ENCODE measurements at places on chromosomes 13 and 19.

DNA sequence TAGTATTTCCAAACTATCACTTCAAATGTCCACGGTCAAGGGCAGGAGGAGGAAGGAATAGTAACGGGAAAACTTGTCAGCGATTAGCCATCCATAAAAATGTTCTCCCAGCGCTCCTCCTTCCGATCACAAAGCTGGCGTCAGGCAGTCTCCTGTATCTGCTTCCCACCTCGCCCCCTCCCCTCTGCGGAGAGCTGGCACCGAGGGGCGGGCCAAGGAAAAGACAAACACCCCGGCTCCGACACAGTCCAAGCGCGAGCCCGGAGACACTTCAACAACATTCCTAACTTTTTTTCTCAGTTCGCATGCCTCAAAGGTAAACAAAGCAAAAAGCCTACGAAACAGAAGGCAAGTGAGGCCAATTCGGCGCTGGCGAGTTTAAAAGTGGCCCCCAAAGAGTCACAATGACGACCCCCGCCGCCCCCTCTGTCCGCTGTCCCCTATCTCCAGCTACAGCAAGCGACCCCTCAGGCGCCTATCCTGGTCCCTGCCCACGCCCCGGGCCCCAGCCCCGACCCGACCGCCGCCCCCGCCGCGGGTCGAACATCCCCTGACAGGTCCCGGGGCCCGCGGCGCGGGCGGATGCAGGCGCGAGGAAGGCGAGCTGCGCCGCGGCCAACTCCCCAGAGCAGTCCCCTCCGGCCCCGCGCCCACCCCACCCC, 736 bp downstream of the SMAD9 start:
- DNase-seq, result no peak

- peak; percentile 75 for DNase-seq
These were observed 22.2 kb downstream of the FAM187B start for GRCh38 chr19:35206379-35206778.

DNA sequence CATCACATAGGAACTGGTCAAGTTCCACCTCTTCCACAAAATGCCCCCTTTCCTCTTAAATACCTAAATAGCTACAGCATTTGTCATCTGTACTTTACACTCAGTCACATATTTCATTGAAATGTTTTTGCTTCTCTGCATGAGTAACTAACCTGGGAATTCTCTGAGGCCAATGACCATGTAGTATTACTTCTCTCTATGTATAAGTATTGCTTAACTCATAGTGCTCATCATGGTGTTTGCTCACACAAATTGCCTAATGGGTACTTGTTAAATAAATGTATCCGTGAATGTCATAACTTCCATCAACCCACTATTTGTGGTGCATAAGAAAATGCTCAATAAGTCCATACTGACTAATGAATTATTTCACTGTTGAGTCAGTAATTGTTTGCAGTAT, 115.5 kb downstream of the FGF14 start:
- no peak for DNase-seq

- no peak for DNase-seq
These were observed 413.1 kb downstream of the KCNRG start for GRCh38 chr13:50428183-50428877.

DNA sequence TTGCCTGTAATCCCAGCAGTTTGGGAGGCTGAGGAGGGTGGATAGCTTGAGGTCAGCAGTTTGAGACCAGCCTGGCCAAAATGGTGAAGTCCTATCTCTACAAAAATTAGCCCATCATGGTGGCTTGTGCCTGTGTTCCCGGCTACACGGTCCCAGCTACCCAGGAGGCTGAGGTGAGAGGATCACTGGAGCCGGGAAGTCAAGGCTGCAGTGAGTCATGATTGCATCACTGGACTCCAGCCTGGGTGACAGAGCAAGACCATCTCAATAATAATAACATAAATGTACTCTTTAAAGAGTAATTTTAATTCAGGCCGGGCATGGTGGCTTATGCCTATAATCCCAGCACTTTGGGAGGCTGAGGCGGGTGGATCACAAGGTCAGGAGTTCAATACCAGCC, 38.7 kb downstream of the SKA3 start:
- DNase-seq, result no peak

GRCh38 chr19:48004236-48004635, 9.8 kb downstream of the ELSPBP1 start:
- no peak for DNase-seq

- peak; percentile 90 for DNase-seq
These were observed 12.8 kb downstream of the LTBP4 start for GRCh38 chr19:40613690-40614621.

DNA sequence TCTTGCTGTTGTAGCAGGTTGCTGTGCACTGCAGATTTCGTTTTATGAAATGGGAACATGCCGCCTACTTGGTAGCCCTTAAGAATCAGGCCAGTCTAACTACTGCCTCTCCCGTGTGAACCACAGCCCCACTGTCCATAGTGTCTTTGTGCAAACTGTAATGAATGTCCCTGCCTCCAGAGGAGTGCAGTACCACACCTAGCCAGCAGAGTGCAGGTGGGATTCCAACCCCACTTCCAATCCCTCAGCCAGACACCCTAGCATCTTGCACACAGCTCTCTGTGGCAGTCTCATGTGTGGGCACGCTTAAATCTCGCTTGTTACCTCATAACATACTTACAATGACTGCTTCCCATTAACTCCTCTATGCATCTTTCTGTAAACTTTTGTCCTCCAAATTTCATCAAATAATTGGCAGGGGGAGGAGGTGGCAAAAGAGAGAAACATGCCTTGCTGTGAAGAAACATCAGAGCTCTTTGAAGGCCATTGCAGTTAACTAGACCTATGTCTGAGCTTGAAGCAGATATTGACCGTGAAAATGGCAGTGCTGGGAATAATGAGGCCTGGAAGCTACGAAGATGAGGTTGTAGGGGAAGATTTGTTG, 47.2 kb downstream of the ZAR1L start:
- DNase-seq, result peak; percentile 65

DNA sequence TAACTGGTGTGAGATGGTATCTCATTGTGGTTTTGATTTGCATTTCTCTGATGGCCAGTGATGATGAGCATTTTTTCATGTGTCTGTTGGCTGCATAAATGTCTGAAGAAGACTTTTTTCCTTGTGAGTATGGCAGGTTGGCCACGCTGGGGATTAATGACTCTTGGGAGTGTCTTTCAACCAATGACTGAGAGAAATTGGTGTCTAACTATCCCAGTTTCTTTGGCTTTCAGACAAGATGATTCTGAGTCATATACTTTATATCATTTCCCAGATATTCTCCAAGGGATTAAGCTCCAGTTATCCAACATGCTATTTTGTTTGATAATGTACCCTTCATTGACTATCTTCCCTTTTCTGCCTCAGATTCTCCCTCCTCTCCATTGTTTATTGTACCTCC, 35.5 kb upstream of the CSNK1A1L start:
- no peak for DNase-seq

DNA sequence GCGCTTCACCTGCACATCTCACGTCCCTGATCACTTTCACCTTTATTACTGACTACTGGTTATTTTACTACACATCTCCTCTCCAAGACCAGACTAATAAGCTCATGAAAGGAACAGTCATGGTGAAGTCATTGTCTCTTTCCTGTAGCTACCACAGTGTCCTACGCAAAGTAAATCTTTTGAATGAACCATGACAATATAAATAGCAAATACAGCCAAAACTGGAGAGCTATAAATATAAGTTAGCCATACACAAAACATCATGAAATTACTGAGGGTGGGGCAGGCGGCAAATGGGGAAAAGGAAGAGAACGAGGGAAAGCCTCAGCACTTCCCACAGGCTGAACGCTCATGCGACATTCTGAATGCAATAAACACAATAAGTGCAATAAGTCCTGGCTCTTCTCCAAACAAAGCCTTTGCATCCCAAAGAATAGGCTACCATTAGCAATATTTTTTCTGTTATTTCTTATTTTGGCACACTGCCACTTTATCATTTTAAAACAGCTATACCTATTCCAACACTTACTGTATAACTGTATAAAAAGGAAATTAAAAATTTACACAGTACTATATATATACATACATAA, 62.5 kb downstream of the TUBGCP3 start:
- DNase-seq, result no peak

DNA sequence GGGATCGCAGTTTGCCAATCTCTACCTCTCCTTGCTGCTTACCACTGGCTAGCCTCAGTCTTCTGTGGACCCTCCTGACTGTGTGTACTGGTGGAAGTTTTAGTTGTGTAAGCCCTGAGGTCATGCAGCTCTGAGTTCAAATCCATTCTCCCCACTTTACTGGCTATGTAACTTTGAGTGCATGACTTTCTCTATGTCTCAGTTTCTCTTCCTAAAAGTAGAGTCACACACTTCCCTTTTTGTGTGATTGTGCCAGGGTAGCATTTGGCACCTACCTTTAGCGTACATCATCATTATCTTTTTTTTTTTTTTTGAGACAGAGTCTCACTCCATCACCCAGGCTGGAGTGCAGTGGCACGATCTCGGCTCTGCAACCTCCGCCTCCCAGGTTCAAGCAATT, 70.3 kb downstream of the MAP4K1 start:
- DNase-seq, result no peak

- DNase-seq, result no peak
These were observed 77.3 kb downstream of the ZNF486 start for GRCh38 chr19:20244356-20244755.

- no peak for DNase-seq
These were observed 25.5 kb downstream of the ERICH6B start for GRCh38 chr13:45590066-45590465.

DNA sequence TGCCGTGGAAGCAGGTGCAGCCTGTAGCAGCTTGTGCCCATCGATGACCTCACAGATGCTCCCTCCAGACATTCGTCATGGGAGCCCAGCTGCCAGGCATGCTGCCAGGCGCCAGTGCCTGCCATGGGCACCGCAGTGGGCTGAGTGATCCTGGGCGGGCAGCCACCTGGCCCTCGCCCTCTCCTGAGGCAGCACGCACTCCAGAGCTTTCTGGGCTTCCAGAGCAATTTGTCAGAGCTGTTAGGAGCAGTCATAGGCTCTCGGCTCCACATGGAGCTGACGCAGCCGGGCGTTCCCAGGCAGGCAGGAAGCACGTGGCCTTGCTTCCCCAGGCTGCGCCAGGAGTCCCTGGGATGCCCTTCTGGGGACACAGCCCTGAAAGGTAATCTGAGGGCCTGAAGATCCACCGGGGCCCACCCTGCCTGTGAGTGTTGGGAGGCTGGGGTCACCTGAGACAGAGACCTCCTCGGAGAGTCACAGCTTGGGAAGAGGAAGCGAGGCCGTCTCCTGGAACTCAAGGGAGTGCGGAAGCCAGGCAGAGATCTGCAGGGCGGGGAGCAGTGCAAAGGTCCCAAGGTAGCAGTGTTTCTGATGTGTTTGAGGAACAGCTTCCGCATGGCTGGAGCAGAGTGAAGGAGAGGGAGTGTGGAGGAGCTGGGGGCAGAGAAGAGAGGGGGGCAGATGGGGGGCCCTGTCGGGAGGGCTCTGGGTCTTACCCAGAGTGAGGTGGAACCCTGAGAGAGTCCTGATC, 50.6 kb downstream of the DPF1 start:
- no peak for DNase-seq

GRCh38 chr13:41756198-41756880, 204.6 kb downstream of the VWA8 start:
- DNase-seq, result no peak

DNA sequence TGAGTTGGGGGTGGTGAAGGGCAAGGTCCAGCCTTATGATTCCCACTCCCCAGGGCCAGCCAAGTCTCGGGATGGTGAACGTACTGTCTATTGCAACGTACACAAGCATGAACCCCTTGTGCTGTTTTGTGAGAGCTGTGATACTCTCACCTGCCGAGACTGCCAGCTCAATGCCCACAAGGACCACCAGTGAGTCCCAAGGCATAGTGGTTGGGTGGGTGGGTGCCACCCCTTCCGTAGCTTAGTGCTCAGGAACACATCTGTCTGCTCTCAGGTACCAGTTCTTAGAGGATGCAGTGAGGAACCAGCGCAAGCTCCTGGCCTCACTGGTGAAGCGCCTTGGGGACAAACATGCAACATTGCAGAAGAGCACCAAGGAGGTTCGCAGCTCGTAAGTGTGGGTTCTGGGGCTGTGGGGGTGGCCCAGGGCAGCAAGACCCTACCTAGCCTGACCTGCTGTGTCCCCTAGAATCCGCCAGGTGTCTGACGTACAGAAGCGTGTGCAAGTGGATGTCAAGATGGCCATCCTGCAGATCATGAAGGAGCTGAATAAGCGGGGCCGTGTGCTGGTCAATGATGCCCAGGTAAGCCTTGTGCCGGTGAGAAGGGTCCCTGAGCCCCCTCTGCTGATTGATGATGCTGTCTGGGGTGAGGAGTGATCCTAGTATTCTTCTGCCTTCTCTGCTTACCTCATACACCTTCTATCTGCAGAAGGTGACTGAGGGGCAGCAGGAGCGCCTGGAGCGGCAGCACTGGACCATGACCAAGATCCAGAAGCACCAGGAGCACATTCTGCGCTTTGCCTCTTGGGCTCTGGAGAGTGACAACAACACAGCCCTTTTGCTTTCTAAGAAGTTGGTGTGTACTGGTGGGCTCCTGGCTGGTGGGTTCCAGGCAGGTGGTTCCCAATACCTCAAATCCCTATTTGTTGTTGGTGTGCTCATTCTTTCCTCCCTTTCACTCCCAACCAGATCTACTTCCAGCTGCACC, 3.8 kb downstream of the TRIM28 start:
- no peak for DNase-seq

DNA sequence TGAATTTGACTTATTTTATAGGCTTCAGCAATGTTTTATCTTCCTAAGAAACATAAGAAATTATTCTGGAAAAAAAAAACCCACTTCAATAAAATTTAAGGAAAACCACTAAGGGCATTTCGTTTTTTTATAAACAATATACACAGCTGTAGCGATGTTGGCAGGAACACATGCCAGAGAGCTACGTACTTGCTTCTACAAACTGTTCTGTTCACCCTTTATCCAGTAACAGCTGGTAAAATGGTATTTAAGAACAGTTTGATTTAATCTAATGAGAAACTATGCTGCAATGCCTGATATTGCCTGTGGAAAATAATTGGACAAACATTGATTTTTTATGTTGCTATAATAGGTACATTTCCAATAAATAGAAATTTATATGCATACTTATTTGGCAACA, 137.2 kb upstream of the DACH1 start:
- no peak for DNase-seq

DNA sequence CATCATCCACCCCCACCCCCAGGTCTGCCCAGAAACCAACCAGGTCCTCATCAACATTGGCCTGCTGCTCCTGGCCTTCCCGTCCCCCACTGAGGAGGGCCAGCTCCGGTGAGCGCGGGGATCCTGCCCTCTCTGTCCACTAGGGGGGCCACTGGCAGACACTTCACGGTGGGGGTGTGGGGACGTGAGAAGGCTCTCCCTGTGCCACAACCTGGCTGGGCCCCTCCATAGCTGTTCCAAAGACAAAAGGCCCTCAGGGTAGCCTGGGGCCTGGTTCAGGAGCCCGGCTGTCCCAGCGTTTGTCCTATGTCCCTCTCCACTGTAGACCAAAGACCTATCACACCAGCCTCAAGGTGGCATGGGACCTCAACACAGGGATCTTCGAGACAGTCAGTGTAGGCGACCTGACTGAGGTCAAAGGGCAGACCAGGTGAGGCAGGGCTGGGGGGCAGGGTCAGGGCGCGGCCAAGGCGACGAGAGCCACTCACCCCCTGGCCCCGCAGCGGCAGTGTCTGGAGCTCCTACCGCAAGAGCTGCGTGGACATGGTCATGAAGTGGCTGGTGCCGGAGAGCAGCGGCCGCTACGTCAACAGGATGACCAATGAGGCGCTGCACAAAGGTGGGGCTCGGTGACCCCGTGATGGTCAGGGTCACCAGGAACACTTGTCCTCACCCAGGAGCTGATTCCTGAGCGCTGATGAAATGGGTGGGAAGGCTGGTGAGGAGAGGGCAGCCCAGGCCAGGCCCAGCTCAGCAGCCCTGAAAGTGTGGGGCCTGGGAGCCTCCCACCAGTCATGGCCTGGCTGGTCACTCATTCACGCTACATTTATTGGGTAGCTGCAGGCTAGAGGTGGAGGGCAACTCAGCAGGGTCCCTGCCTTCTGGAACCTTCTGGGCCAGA, 7.9 kb downstream of the DCAF15 start:
- DNase-seq, result peak; percentile 43

Measured in activated CD8-positive, alpha-beta T cell treated with anti-CD3 and anti-CD28 coated beads, Interleukin-2, amount 10 ng/mL, durations not matched to agents 7 days and 5 days (primary cell).